ENCODE measurements at places on chromosomes 3 and 15. TPM values are rescaled to one million over a fixed set of nuclear protein-coding genes. Genes with fewer than 3 reads are reported as not detected.

TRPM7 gene
- total RNA-seq = 42.7 TPM

AGBL1 gene
- not detected for total RNA-seq

HTR3E gene
- not detected for total RNA-seq

SLC9A9 gene
- total RNA-seq = 11.2 TPM

CRABP1 gene
- total RNA-seq = not detected

SLC12A8 gene
- 9.9 TPM for total RNA-seq

MELTF gene
- 4.2 TPM for total RNA-seq

ALDH1A3 gene
- total RNA-seq = 39.3 TPM

GCHFR gene
- total RNA-seq = 47.5 TPM

CDV3 gene
- 120 TPM for total RNA-seq

TMEM207 gene
- total RNA-seq = not detected

PAK2 gene
- 35.6 TPM for total RNA-seq
